SK-N-SH treated with all-trans-retinoic acid at 6 μM for 48 hours (cell line): ENCODE measurements at places on chromosomes 4 and X.

DNA sequence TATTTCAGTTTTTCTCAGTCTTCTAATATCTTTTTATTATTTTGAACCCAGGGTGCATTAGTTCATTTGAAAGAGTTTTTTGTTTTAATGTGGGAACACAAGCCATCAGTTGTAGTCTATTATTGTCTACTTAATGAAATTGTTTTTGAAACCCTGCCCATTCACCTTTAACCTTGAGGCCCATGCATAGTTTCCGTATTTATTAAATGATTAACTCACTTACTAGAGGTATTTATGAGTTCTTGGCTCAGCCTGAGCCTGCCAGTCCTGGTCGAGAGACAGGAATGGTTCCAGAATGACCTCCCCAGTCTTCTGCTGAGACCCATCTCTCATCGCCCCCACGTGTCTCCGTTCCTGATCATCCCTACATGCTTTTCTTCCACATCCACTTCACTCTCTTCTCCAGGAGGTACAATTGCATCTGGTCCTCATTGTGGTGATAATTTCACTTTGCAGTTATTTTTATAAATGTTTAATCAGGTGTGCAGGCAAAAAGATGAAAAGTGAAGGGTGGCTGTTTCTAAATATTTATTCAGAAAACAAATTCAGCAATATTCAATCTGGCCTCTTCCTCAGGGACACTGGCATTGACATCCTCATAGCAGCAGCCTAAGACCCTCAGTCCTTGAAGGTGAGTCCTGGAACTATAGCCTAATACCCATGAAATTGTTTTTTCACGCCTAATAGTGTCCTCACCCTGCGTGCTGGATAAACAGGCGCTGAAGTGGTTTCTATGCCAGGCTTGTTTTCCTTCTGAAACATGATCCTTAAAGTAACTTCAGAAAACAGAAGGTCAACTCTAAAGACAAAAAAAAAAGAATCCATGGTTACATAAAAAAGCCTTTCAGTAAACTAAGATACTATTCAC is 112.8 kb downstream of the KDR start:
- no peak for ATAC-seq

GRCh38 chrX:122790376-122791095 is 393.5 kb upstream of the GRIA3 start:
- no peak for ATAC-seq

- no peak for ATAC-seq
Measured at GRCh38 chr4:86006057-86006456, 353.8 kb downstream of the MAPK10 start.

DNA sequence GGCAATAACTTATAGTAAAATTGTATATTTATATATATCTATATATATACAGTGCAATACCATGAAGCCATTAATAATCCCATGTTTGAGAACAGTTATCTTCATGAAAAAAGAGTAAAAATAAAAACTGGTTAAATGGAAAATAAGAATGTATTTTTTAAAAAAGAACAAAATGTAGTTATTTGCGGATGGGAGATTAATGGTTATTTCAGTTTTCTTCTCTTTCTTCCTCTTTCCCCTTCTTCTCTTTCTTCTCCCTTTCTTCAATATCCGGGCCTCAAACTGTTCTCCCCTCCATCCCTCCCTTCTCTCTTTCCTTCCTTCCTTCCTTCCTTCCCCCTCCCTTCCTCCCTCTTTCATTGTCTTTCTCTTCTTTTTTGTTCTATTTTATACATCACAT is 1301.7 kb upstream of the IGFBP7 start:
- ATAC-seq, result no peak

DNA sequence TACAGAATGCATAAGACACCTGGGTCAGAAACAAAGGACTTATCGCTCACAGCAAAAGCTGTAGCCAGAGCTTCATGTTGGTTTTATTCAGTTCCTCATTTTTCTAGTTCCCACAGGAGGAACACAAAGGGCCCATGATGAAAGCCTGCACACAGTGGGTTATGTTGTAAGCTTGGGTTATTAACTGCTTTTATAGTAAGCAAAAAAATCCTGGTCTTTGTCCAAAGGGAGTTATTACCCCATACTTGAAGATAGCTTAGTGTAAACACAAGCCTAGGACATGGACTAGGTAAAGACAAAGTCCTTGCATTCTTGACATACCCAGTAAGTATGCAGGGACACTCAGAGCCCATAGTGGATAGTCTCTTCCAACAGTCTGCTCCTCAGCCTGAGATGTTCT is 11.7 kb downstream of the BBS12 start:
- ATAC-seq, result no peak; the same call in 2 of the 3 replicates

GRCh38 chr4:15100380-15100779 is 98.1 kb downstream of the CPEB2 start:
- ATAC-seq, result no peak

- ATAC-seq, result no peak
Measured at GRCh38 chr4:105451346-105451745, 22.5 kb downstream of the PPA2 start.

- peak; percentile 61 for ATAC-seq
Measured at GRCh38 chr4:107034996-107035818, 906 bp downstream of the DKK2 start.

DNA sequence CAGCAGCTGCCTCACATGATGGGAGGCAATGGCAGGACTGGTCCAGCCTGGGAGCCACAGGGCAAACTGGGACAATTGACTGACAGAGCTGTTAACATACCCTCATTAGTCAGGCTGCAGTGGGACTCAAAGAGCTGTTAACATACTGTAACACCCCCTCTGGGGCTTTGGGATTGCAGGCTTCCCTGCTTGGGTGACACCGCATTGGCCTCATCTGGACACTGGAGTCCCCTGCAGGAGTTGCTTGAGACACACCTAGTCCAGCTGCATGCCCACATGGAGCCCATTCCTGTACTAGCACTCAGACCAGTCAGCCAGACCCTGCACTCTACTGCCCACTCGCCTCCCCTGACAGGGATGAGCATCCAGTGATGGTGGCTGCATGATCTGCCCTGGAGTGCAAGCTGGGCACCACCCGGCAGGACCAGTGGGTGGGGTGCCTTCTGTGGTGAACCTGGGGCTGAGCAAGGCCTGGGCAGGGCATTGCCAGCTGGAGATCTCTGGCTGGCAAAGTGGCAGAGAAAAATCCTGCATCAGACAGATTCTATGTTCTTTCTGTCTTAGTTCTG is 138.8 kb downstream of the DTHD1 start:
- ATAC-seq, result no peak

DNA sequence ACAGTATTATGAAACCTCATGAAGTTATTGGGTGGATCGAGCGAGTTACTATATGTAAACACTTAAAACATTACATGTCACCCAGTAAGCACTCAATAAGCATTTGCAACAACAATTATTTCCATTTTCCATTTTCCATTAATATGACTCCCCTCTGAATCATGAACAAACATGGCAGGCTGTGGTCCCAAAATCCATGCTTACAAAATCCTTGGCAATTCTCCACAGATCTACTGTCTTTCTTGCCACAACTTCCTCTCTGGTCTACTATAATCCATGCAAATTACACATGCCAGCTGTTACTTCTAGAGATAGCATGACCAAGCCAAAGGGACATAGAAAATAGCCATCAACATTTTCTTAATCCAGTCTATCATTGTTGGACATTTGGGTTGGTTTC is 22.0 kb downstream of the ASB11 start:
- no peak for ATAC-seq

DNA sequence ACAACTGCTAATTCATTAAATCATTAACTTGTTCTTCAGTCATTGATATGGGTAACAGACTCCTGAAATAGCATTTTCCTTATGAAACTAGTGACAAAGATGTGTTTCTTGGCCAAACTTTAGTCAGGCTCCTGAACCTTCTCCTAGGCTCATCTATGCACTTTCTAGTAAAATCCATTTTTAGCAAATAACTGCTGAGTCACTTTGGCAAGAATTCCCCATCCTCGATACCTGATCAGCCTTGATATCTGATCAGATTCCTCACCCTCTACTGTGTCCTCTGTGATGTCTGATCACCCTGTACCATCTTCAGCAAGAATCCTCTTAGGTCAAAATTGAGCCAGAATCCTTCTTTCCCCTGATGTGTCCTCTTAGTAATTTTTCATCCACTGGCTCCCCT is 161.2 kb upstream of the TAPT1 start:
- ATAC-seq, result no peak

- ATAC-seq, result no peak
Measured at GRCh38 chrX:118795528-118796280, 27.9 kb upstream of the ZCCHC12 start.

- no peak for ATAC-seq
Measured at GRCh38 chr4:185853841-185854240, 41.8 kb upstream of the SORBS2 start.

GRCh38 chr4:25628451-25628850 is 27.2 kb upstream of the SLC34A2 start:
- ATAC-seq, result no peak

DNA sequence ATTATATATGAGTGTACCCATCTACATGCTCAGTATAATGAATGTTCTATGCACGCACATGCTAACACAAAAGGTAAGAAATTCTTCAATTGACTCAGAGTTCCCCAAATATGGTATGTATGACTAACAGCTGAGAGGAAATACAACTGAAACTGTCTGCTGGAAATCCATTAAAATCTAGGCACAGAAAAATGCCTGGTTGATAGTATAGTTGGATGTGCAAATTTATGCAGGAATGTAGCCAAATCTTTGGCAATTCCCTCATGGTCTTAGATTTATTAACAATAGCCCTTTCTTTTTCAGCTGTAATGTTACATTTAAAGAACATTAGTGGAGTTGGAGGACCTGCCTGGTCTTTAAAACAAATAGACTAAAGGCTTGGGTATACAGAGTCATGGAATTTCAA is 5.5 kb downstream of the CAMK2D start:
- ATAC-seq, result peak; percentile 17

GRCh38 chrX:153029875-153030274 is 26.4 kb upstream of the PNMA3 start:
- ATAC-seq, result no peak

DNA sequence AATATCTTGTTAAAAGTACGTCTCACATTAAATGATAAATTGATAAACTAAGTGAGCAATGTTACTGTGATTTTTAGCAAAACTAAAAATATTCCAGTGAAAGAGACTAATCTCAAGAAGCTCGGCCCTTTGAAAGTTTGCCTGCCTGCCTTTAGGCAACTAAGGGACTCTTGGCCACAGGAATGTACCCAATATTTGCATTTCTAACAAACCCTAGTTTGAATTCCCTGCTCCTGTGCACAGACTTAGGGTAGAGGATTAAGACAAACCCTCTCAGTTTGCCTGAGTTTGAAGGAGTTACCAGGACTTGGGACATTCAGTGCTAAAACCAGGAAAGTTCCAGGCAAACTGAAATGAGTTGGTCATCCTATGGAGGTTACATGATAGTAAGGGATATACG is 157.1 kb downstream of the SCFD2 start:
- ATAC-seq, result no peak

GRCh38 chr4:2256781-2257191 is 5.1 kb downstream of the MXD4 start:
- ATAC-seq, result no peak

- ATAC-seq, result no peak
Measured at GRCh38 chr4:104749062-104749461, 254.4 kb upstream of the CXXC4 start.

DNA sequence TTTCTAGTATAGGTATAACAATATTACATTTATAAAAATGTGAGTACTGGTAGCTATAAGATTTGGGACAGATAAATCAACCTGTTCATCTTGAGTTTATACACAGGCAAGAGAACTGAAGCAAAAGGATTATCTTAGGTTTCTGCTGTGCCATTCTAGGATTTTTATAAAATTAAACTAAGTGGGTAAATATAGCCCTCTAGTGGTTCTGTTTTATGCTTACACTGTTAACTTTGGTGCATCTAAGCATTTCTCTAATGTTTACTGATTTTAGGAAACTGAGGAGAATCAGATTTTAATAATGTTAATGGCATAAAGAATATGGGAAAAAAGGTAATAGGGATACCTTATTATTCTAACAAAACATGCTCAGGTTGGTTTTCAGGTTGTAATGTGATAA is 1.1 kb upstream of the RRH start:
- peak; percentile 86 for ATAC-seq

DNA sequence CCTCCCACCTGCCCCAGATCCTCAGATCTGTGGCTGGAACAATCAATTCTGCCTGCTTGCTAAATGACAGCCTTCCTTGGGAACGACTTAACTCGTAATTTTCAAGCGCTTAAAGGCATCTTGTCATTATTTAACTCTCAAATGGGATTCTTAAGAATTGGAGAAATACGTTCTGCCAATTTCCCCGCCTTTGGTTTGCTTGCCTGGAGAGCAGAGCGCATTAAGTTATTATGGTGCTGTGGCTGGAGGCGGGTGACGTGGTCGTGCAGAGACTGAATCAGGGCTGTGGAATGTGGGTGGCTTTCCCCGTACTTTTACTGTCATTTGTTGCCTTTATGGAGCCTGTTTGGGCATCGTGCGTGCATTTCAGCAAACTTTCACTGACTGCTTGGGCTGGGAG is 78.9 kb upstream of the PSAPL1 start:
- ATAC-seq, result peak; percentile 71

DNA sequence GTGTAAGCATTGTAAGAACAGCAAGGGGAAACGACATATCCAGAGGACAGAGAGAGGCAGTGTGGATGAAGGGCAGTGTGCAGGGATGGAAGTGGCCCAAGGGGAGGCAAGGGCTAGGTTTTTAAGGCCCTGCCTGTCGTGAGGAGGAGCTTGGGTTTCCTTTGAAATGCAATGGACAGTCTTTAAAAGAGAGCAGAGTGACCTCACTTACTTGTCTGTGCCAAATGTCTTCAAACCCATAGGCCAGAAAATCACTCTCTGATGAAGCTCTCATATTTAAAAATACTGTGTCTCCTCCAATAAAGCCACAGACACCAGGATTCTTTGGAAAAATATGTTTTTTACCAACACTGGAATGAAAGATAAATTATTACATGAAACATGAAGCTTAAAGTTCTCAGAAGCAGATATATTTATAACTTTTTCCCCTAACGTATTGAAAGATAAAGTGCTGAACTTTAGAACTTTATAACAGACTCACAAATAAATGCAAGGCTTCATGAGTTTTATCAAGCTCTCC is 19.2 kb upstream of the ATXN3L start:
- peak; percentile 77 for ATAC-seq

- peak; percentile 77 for ATAC-seq
Measured at GRCh38 chr4:76377911-76378310, 43.0 kb downstream of the CCDC158 start.
